Activated CD4-positive, alpha-beta T cell treated with anti-CD3 and anti-CD28 coated beads, Interleukin-10, Interleukin-2, amounts not matched to agents 100 ng/mL and 50 ng/mL, durations not matched to agents 16 hours and 8 hours (primary cell): ENCODE measurements at places on chromosomes 1 and 21.

- DNase-seq: peak; percentile 16
These were observed 251.1 kb upstream of the ADGRL2 start for GRCh38 chr1:81549588-81550127.

GRCh38 chr1:4585216-4585615 lies 69.2 kb upstream of the AJAP1 start:
- DNase-seq: peak; percentile 59

GRCh38 chr1:229124116-229124515 lies 146.8 kb upstream of the RAB4A start:
- DNase-seq: no peak

GRCh38 chr1:244371242-244372141 lies 80.2 kb downstream of the ADSS2 start:
- DNase-seq: peak; percentile 21

- no peak for DNase-seq
These were observed 22.3 kb upstream of the ABCA4 start for GRCh38 chr1:94143173-94143808.

DNA sequence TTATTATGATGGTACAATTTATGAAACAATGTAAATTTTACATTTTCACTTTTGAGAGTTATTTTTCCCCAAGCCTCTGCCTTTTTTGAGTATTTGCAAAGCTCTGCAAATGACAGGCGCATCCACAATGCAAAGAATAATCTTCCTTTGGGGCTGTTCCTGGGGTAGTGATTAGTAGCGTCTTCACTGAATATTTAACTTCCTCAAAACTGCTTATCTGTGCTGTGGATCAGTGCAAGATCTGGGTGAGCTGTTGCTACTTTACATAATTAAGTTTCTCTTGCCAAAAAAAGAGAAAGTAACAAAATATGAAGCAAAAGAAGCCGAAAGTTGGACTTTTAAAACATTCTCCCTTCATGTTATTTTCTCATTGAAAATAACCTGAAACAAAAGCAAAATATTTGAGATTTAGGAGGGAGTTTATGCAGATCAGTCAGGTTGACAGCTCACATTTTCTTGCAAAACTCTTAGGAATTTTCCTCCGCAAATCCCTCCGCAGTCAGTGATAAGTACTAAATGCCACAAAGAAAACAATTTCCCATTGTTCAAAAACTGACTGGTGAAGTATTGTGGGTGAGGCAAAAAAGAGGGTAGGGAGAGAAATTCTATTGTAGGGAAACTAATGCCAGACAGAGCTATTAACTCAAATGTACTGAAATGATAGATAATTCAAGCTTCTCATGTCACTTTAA lies 276.4 kb upstream of the B3GALT2 start:
- DNase-seq: no peak

DNA sequence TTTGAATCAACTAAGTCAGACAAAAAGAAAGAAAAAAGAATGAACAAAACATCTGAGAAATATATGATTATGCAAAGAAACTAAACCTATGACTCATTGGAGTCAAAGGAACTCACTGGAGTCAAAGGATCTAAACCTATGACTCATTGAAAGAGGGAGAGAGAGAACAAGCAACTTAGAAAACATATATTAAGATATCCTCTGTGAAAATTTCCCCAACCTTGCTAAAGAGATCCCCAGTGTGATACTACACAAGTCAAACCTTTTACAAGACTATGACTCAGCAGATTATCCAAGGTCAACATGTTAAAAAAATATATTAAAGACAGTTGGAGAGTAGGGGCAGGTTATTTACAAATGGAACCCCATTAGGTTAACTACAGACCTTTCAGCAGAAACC lies 1538.3 kb downstream of the NCAM2 start:
- peak; percentile 10 for DNase-seq

- no peak for DNase-seq
These were observed 25.2 kb downstream of the CCN1 start for GRCh38 chr1:85605484-85606413.

DNA sequence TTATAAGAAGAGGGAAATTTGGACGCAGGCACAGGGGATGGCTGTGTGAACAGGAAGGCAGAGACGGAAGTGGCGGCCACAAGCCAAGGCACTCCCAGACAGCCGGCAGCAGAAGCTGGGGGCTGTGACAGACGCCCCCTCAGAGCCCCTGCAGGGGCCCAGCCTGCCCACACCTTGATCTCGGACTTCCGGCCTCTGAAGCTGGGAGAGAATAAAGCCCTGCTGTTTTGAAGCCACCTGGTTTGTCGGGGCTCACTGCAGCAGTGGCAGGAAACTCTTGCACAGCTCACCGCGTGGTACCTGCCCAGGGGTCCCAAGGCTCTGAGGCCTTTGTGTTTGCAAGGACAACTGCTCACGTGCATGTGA lies 13.7 kb downstream of the MEGF6 start:
- no peak for DNase-seq

- DNase-seq: no peak
These were observed 23.1 kb upstream of the PHTF1 start for GRCh38 chr1:113782406-113782805.

- DNase-seq: peak; percentile 13
These were observed 104.1 kb upstream of the TMPRSS2 start for GRCh38 chr21:41611966-41612606.
